Activated T-helper 1 cell treated with anti-CD3 and anti-CD28 coated beads, Interleukin-2, amount 50 U/mL, for 16 hours (primary cell): ENCODE measurements at places on chromosomes 11 and 22.

- peak; percentile 68 for DNase-seq
Observed at GRCh38 chr11:66289548-66290329, 796 bp upstream of the YIF1A start.

DNA sequence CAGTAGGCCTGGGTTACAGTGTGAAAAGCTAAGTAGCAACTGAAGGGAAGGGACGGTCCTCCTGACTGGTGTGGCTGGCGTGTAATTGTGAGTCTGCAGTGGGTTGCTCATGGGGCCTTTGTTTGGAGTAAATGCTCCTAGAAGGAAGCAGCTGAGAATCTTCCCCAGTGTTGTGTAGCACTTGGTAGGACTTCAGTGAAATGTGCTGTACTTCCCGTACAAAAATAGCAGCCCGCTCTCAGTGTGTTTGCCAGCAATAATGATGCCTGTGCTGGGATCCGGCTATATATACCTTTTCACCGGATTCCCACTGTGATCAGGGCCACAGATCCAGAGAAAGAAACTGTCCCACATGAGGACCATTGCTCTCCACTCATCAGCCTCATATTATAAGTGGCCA lies 175.7 kb upstream of the NTM start:
- DNase-seq: no peak

GRCh38 chr11:107249054-107249453 lies 208.6 kb downstream of the CWF19L2 start:
- no peak for DNase-seq

DNA sequence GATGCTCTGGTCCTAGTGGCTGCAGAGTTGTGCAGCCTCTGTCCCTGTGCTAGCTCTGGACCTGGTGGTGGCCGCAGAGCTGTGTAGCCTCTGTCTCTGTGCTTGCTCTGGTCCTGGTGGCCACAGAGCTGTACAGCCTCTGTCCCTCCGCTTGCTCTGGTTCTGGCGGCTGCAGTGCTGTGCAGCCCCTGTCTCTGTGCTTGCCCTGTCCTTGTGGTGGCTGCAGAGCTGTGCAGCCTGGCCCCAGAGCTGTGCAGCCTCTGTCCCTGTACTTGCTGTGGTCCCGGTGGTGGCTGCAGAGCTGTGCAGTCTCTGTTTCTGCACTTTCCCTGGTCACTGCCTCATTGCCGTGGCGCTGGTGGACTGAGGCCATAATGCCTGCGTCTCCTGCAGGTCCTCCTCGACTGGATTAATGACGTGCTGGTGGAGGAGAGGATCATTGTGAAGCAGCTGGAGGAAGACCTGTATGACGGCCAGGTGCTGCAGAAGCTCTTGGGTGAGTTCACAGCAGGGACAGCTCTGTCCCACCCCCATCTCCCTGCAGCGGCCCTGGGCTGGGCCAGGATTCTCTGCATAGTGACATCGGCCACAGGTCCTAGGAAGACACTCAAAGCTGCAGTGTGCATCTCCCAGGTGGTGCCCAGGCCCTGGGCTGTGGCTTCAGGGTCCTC lies 61.9 kb upstream of the PARVG start:
- DNase-seq: no peak

DNA sequence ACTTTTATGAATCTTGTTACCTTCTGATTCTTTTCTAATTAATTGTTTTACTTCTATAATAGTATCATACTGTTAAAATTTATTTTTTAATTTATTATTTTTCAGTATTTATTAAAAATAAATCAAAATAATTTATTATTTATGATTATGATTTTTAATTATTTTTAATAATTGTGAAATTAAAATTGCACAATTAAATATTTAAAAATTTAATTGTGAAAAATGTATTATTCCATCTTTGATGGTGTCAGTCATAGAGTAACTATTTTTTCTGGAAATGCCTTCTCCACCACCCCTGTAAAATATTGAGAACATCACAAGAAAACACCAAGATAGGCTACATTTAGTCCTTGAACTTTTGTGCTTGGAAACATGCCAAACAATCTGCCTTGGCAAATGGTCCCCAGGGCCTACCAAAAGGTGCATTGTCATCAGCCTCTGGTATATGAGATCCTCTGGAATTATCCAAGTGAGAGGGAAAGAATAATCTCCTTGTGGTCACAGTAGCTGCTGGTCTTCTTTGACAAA lies at the start of gene OR8H2:
TSS of gene OR8H2 (plus strand) at position 478 of the 528 bp plus-strand sequence. CDS start 1,356 bp downstream, outside the sequence.
- DNase-seq: no peak

- no peak for DNase-seq
Observed at GRCh38 chr11:64772303-64773018, 5.9 kb downstream of the SF1 start.

DNA sequence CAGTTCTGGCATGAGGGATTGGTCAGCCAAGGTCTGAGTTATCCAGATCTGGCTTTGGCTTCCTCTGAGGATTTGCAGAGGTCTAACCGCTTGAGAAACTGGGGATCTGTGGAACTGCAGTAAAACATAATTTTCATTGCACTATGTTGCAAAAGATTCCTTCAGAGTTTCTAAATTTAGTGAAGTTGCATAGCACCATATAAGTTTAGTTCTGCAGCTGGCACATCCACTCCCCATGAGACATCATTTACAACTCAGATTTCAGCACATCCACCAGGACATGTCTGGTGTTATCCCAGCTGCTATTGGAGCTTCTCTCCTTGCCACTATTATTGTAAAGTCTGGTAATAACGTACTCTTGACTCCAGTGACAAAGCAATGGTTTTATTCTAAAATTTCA lies 181.5 kb downstream of the CWF19L2 start:
- DNase-seq: no peak

DNA sequence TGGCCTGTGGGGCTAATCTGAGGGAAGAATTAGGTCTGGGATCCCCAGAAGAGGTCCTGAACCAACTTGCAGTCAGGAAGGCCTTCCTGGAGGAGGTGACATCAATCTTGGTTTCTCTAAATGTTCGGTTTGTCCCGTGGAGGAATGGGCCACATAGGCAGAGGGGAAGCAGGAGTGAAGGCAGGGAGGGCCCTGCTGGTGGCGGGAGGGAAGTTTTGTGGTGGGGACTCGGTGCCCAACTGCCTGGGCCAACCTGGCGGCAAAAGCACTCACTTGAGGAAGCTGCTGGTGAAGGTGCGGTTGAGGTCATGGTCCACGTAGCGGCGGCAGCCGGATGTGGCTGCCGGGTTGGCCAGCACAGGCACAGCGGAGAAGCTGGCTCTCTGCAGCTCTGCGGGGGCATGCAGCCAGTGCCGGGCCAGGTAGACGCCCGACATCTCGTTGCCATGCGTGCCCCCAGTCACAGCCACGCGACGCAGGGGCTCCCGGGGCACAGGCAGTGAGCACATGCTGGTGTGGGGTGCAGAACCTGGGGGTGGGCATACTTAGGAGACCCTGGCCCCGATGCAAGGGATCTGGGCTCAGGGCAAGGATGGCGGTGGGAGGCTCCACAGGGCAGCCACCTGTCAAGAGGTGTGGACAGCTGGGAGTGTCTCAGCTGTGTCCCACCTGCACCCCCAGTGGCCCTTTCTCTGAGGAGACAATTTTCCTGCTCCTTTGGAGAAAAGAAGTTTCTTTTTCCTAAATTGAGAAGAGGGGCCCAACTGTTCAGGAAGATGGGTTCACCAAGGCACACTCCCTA lies 3.8 kb downstream of the ACY3 start:
- DNase-seq: no peak

- no peak for DNase-seq
Observed at GRCh38 chr11:36233204-36233603, 56.0 kb downstream of the COMMD9 start.

GRCh38 chr11:49995565-49995964 lies 13.2 kb upstream of the OR4C12 start:
- no peak for DNase-seq

- no peak for DNase-seq
Observed at GRCh38 chr11:89477175-89477574, 14.0 kb downstream of the NOX4 start.

DNA sequence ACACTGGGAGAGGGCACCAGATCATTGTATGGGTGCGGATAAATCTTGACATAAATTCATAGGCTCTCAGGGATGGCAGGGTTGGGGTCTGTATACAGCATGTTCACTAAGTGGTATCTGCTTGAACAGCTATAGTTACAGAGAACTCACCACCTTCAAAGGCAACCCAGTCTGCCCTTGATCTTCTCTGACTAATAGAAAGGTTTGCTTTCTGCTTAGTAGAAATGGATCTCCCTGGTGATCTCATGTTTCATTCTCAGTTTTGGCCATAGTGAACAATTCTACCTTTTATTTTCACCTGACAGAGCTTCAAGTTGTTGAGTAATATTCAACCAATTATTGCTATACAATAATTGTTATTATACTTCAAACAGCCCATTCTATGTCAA lies 32.4 kb downstream of the CNTF start:
- DNase-seq: no peak

DNA sequence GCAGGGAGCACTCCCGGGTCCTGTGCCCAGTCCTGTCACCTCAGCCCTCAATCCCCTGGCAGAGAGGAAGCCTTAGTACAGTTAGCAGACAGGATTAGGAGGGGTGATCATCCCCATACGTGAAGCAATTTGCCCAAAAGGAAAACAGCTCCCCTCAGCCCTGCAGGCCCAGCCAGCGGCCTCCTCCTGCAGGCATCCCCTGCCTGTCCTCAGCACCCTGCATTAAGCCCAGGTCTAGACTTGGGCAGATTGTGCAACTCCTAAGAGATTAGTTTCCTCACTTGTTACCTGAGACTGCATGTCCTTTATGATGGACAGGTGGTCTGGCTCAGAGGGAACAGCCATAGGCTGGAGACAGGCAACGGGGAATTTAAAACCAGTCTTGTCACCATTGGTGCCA lies 95.5 kb upstream of the TMEM45B start:
- no peak for DNase-seq

GRCh38 chr11:92131289-92131865 lies 93.2 kb upstream of the FAT3 start:
- DNase-seq: no peak

DNA sequence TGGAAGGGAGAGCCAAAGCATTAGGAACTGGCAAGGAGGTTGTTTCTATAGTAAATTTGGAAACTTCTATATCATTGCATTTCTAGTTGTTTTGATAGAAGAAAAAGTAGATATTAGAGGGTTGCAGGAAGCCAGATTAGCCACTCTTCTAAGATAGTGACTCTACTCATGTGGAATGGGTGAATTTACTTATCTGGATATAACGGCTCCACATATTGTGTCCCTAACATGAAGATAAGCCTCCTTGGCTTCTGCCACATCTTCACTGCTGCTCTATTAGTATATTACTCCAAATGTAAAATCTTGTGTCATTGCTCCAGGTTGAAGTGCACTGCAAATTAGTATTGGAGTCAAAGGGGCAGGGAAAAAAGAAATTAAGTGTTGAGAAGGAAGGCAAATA lies 283.3 kb downstream of the CASP12 start:
- DNase-seq: no peak

DNA sequence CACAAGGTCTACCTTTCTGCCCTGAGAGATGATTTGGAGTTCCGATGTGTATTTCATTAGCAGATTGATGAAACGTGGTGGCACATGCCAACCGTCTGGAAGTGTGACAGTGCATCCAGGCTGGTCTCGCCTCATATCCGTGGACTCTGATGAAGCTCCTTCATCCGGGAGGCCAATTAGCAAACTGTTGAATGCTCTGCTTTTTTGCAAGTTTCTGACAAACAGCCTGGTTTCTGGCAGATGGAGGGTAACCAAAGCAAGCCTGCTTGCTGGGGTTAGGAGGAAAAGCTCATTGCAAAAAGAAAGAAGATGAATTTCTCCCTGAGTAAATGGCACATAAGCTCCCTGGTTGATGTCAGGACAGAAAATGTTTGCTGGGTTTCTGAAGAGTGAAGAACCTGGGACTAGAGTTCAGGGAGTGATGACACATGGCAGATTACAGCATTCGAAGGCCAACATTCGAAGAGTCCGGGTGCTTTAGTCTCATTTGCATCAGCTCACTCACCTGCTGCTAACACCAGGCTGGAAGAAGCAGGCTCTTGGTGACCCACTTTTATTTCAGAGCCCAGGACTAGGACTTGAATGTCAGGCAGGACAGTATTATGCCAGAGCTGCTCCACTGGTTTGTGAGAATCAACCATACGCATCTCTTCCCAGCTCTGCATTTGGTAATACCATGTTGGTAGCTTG lies 135.9 kb upstream of the TTC12 start:
- no peak for DNase-seq

GRCh38 chr22:24803064-24803542 lies 2.9 kb upstream of the SGSM1 start:
- DNase-seq: peak; percentile 20

DNA sequence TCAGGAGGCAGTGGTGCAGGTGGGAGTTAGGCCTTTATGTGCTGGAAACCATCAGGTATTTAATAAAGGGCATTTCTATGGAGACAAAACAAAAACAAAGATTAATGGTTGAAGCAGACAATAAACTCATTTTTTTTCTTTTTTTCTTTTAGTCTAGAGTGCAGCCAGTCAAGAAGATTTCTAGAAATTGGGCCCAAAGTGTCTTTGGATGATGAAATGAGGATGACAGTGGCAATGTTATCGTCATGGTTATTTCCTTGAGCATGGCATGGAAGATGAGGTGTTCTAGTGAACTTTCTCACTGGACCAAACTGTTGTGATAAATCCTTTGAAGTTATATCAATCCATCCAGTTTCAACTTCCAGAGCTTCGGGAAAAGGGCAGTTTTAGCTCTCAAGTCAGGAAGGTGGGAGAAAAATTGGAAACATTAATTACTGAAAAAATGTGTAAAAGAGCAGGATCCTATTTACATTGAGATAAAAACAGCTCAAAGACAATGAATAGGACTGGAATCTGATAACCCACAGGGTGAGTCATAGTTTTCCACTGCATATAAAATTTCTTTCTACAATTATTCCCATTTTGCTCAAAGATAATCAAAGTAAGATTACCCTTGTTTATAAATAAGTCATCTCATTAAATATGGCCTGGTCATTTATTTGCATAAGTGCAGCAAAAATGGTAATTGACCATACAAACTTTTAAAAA lies 33.0 kb downstream of the PRR5L start:
- no peak for DNase-seq

DNA sequence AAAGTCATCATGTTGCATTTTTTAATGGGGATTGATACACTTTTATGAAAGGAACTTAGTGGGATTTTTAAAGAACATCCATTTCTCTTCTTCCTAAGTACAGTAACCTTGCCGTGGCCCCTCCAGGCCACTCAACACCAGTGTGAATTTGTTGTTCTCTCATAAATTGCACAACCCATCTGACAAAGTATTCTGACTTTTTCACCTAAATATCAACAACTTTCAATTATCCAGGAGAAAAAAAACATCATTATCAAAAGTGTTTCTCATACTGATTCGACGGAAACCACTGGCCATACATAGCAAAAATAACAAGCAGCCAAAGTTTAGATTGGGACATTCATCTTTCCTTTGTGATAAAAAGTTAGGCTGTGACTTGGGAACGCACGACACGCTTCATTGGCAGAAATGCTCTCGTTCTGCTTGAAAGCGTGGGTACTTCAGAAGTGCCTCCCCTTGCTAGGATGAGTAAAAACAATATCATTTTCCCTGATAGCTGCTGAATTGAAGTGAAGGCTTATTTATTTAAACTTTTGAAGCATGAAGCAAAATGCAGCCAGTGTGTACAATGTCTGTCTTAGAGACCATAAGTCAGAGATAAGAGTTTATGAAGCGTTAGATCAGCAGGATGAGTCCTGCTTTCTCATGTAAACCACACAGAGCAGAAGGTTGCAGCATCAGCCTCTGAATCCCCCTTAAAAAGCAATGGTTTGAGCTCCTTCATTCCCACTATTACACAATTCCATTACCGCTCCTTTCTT lies 20.6 kb upstream of the EIF3M start:
- DNase-seq: no peak

- DNase-seq: no peak
Observed at GRCh38 chr11:74696939-74697675, 34.1 kb downstream of the CHRDL2 start.
